Nucleus accumbens (tissue), 56 donors: ENCODE measurements at places on chromosomes 6 and 20.

DNA sequence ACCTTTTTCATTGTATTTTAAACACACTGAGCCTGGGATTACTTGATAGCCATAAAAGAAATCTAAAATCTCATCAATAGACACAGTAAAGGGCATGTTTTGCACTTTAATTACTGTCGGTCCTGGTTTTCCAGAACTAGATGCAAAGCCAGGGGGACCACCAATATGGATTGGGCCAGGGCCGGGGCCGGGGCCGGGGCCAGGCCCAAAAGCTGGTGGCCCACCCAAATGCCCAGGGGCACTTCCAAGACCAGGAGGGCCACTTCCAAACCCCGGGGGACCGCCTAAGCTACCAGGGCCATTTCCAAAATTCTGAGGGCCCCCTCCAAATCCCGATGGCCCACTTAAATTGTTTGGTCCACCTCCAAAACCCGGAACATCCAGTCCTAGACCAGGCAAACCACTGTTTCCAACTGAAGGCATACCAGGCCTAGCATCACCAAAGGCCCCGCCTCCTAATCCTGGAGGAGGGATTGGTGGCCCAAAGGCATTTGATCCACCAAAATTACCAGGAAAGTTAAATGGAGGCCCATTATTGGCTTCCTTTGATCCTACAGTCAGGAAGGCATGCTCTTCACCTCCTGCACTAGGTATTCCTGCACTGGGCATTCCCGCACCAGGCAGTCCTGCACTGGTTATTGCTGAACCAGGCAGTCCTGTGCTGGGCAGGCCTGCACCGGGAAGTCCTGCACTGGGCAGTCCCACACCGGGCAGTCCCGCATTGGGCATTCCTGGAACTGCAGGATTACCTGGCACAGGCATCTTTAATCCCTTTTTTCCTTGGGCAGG is 11.9 kb downstream of the CPNE1 start:
- DNase-seq, result no peak

DNA sequence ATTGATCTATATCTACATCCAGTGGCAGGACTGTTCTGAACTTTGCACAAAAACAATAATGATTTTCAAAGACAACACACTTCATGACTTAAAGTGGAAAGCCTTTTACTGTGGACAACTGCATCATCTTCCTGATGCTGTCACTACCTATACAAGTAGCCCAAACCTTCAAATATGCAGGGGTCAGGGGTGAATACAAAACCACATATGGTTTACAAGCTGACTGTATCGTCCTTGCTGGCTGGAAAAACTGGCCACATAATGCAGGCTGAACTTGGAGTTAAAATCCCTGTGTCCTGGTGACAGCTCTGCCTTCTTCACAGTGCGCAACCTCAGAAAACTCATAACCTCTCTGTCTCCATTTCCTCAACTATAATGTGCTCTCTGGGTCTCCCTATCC is 128.9 kb downstream of the GMDS start:
- no peak for DNase-seq

DNA sequence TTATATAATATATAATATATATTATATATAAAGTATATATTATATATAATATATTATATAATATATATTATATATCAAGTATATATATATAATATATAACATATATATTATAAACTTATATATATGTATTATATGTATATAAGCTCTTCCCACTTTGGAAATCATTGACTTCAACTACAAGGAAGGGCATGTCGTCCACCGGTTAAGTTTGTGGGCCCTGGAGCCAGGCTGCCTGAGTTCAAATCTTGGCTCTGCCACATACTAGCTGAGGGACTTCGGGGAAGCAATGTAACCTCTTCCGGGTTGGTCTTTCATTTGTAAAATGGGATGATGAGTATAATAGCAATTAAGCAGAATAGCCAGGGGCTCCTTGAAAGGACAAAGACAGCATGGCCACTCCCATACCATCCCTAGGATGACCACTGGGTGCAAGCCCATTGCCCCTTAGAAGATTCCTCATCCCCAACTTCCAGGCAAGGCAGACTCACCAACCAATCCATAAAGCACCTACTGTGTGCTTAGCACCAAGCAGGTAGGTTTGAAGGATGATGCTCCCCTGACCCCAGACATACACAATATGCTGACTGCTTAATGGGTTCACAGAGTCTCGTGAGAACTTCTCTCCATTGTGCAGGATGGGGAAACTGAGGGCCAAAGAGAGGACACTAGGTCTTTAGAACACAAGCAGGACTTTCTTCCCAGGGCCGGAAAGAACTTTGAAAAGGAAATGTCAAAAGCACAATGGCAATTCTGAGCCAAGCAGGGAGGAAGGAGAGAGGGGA is 163.2 kb downstream of the MRPL14 start:
- DNase-seq, result no peak

- no peak for DNase-seq
Measured at GRCh38 chr6:157848693-157849092, 25.6 kb downstream of the SNX9 start.

- no peak for DNase-seq
Measured at GRCh38 chr6:113920663-113921267, 50.2 kb downstream of the HDAC2 start.

- no peak for DNase-seq
Measured at GRCh38 chr20:32966382-32966781, 37.9 kb downstream of the SUN5 start.

GRCh38 chr20:62963614-62964397 is 11.3 kb downstream of the SLC17A9 start:
- no peak for DNase-seq

GRCh38 chr6:160133441-160134336 is 12.1 kb downstream of the SLC22A1 start:
- no peak for DNase-seq

GRCh38 chr6:127992144-127992543 is 91.3 kb upstream of the THEMIS start:
- no peak for DNase-seq

GRCh38 chr6:125868678-125869395 is 78.1 kb downstream of the NCOA7 start:
- DNase-seq, result peak; percentile 19

DNA sequence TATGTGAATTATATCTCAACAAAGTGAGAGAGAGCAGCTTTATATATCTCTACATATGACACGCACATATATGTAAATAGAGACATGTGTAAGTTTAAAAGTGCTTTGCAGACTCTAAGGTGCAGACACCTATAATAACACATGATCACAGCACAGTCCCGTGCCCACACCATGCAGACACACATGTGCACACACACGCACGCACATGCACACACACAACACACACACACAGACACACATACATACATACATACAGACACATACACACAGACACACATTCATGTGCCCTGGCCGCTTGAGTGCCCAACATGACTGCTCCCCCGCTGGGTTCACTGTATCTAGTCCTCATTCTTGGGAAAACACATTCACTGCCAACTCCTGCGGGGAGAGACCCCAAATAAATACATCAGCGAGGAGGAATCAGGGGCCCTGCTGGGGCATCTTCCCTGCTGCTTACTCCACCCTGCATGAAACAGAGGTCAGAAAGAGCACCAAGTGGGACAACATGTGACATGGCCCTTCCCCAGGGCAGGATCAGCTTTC is 121.3 kb downstream of the BMP7 start:
- DNase-seq, result no peak

DNA sequence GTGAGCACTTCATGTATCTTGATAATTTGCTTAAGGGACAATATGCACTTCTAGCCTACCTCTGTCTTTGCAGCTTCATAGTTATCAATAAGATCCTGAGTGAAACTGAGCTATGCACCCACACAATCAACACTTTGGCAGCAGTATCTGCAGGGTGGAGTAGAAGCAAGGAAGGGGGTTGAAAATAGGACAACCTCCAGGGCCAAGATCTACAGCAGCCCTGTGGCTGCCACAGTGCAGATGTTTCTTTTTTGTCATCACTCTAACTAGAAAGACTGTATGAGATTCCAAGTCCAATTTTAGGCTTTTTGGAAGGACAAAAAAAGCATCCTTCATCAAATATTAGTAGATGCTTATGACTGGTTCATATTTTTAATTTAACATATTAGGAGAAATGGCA is 336.1 kb upstream of the CITED2 start:
- no peak for DNase-seq

DNA sequence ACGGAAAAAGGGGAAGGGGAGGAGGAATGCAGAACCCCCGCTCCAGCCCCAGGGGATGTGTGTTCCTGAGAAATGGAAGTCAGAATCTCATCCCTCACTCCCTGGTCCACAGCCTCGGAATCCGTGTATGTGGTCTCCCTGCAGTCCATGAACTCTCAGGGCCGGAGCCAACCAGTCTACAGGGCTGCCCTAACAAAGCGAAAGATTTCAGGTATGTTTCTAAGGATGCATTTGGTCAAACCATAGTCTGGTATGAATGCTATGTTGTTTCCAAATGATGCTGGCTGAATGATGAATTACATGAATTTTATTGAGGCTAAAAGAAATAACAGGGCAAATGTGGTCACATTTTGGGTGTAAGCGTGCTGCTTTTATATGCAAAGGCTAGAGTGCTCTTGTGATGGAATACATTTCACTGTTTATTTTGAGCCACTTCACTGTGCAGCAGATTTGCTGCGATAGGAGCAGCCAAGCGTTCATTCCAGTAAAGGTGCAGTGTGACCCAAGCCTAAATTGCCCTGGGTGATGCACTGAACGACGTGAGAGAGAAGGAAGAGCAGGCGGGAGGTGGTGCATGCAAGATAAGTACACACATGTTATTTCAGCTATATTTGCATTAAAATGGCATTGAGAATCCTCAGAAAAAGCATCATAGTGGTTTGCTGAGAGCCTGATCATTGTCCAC is 52.4 kb downstream of the FNDC1 start:
- DNase-seq, result no peak

DNA sequence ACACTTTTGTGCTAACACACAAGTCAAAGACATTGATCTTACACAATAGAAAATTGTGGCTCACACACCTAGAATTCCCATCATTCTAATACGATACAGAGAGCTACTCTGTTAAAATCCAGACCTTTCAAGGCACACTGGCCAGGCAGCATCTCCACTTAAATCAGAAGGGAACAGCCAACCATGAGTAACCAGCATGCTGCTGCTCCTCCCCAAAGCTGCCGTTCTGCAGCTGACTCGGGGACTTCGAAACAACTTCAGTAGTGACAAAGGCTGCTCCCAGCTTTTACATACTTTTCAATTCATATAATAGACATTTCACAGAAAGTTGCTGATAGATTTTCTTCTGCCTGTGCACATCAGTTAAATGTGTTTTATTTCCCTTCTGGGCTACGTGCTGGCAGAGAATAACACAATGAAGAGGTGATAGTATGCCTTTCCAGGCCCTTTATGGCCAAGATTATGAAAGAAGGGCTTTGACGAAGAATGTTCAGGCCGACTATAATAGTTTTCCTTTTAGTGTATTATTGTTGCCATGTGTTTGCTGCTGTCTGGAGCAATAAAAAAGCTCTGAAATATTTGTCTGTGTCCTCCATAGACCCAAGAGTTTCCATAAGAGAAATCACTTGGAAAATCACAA is 159.0 kb downstream of the GMDS start:
- no peak for DNase-seq

- no peak for DNase-seq
Measured at GRCh38 chr20:45014671-45015415, 48.5 kb downstream of the STK4 start.

DNA sequence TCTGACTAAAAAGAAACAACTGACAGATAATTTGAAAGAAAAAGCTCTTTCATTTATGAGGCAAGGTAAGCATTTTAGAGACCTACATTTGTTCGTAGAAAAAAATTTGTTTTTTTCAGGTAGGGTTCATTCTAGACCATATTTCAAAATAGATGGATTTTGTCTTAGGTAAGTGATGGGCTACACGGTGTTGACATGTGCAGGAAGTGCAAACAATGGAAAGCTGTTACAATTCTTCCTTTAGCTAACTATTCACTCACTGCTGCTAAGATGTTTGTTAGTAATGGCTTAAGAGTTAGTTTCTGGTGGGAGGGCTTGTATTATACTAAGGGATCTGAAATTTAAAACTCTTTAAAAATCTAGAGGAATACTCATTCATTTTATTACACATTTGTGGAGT is 96.7 kb downstream of the CD109 start:
- DNase-seq, result no peak

DNA sequence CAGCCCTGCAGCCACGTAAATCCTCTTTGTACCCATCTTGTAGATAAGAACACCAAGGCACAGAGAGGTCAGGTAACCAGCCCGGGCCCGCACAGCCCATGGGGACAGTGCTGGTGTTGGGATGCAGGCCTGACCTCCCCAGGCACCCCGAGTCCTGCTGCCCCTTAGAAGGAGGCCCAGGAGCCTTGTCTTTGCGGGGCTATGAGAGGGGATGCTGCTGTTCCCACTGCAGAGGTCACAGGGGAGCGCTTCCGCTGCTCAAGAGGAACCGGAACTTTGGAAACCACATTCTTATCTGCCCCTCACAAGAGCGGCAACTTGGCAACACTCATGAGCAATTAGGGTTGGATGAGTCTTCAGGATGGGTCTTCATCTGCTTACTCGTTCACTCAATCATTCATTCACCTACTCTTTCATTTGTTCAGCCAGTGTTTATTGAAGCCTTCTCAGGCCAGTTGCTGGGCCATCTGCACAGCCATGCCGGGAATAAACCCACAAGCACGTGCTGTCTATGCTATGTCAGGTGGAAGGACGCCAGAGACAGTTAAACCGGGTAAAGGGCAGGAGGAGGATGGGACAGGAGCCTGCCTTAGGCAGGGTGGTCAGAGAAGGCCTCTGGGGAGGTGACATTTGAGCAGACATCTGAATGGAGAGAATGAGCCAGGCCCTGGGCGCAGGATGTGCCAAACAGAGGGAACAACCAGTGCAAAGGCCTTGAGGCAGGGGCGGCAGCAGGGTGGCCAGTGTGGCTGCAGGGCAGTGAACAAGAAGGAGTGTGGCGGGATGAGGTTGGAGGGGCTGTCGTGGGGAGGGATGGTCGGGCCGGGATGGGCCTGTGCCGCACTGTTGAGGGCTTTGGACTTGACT is 60.8 kb downstream of the RBM38 start:
- no peak for DNase-seq

DNA sequence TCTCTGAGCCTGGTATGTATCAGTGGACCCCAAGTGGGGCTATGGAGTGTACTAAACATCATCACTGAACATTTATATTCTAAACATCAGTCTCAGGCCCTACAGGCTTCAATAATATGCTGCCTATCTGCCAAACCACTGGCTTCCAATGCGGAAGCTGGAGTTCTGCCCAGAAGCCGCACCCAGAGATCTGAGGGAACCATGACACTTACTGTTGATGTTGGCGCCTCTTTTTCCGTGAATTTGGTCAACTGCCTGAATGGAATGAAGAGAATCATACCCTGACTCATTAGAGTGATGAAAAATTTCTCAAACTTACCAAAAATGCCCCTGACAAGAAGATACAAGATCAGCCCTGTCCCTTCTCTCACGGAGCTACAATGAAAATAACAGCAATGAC is 66.2 kb downstream of the SLC22A23 start:
- DNase-seq, result peak; percentile 65

GRCh38 chr20:16174311-16174710 is 398.9 kb downstream of the KIF16B start:
- DNase-seq, result no peak
